Cerebellum (tissue), 4 donors: ENCODE measurements at places on chromosomes 16 and 17.

DNA sequence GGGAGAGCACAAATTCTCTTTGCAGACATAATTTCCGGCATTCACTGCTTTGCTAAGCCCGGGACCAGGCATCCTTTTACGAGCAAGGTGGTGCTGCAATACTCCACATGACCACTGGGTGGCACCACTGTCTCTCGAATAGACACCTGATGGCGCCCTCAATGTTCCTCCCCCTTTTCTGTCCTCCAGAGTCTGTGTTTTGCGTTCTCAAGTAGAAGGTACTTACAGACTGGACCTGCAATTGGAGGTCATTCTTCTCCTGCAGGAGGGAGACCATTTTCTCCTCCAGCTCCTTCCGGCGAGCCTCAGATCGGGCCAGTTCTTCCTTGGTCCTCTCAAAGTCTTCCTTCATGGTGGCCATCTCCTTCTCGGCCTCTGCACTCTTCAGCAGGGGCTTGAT is 45.2 kb downstream of the MYH13 start:
- peak; percentile 6 for DNase-seq

GRCh38 chr16:68313116-68313515 is 2.3 kb downstream of the PRMT7 start:
- DNase-seq: no peak

DNA sequence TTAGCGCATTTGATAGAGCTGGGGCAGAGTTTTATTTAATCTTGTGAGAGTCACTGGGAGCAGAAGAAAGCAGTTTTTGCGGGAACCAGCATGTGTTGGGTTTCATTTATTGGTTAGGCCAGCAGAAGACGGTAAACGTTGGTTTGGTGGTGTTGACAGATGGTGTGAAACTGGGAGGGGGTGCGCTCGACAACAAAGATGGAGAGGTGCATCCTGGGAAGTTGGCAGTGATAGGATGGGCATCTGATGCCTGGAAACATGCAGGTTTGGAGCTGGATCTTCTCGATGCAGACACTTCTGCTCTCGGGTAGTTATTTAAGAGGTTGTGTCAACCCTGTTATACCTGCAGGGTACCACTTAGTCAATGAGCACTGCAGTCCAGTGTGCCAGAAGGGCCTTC is 24.9 kb upstream of the CLEC18A start:
- peak; percentile 78 for DNase-seq

- DNase-seq: no peak
Observed at GRCh38 chr16:78365366-78365765, 265.9 kb downstream of the WWOX start.

DNA sequence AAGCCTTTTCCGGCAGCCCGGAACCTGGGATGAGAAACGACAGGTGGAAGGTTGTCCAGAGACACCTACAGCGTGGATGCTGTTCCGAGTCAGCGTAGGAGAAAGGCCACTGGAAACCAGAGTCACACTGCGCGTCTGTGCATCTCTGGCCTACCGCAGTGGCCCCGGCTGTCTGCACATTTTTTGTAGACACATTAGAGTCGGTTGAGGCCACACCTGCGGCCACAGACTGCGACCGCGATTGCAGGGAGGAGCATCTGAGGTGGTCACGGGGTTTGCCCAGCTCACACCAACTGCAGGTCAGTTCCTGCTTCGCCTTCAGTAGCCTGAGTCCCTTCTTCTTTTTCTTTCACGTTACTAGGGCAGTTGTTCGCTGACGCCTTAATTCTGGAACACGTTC is 52.4 kb downstream of the WDR45B start:
- DNase-seq: no peak

DNA sequence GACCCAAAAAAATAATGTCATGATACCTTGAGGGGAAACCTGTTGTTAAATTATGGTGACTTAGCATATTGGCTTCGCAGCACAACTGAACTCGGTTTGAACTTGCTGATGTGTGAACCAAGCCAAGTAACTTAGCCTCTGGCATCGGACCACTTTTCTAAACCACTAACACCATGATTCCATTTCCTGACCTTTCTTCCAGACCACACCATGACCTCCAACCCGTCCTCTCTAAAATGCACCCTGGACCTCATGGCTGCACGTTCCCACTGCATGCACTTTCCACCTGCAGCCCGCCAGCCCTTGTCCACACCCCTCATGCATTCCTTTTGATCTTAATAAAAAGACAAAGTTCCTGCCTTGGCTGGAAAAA is 29.3 kb downstream of the DYNLRB2 start:
- DNase-seq: no peak

GRCh38 chr16:11098601-11099390 is 154.4 kb downstream of the CLEC16A start:
- peak; percentile 38 for DNase-seq

GRCh38 chr16:84013787-84014569 is 28.6 kb downstream of the SLC38A8 start:
- no peak for DNase-seq

DNA sequence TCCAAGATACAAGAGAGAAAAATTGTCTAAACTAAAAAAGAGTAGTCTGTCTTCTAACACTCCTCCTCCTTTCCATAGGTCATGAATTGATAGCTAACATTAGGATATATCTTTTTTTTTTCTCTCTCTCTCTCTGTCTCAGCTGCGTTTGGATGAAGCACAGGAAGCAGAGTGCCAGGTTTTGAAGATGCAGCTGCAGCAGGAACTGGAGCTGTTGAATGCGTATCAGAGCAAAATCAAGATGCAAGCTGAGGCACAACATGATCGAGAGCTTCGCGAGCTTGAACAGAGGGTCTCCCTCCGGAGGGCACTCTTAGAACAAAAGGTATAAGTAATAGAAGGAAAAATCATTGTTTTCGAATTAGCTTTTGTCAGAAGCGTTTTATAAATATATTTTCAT is 32.9 kb downstream of the ABHD15 start:
- DNase-seq: no peak

DNA sequence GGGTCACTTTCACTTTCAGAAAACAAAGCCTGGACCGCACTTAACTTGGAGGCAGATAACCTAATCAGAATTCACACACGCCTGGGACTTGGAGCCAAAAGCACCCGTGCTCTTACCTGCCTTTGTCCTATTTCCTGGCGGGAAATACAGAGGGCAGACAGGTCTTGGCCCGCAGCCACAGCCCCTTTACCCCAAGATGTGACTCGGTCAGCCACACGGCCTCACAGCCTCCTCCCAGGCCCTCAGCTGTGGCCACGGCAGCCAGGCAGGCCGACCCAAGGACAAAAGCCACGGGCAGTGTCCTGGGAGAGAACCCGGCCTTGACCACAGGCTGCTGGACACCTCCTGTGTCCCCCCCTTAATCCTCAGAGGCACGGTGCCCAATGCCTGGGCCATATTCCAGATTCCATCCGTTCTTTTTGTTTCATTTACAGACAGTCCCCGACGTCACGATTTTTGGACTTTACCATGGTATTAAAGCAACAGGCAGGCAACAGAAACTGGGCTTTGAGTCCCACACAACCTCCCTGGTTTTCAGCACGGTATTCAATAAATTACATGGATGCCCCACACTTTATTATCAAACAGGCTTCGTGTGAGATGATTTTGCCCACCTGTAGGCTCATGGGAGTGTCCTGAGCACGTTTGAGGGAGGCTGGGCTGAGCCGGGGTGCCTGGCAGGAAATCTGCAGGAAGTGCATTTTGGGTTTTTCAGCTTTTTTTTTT is 30.1 kb upstream of the GAA start:
- DNase-seq: peak; percentile 58

GRCh38 chr17:51741458-51741857 is 417.1 kb downstream of the CA10 start:
- no peak for DNase-seq

DNA sequence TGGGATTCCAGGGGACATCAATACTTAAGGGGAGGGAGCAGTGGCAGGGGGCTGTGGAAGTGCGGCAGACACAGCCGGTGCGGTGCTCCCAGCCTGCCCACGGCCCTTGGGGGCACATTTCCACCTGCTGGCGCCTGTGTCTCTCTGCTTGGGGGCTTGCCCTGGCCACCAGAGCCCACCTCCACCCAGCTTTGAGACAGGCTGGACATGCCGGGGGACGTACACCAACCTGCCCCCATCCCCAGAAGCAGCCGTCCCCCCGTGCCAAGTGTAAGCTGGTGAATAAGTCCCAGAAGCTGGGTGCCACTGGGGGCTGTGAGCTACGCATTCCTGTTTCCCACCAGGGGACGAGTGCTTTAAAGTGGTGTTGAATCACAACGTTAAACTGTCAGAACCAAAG is 172.6 kb downstream of the GSG1L start:
- no peak for DNase-seq

DNA sequence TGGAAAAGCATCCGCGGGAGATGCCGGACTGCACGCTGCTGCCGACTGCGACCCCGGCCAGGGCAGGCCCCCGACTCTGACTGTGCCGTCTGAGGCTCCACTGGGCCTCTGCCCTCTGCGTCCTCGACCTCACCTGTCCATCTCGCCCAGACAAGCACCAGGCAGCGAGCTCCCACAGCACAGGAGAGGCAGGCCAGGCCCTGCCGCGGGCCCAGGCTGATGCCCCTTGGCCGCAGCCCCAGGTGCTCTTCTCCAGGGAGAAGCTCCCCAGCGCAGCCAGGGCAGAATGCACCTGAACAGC is 98.1 kb upstream of the DNAH17 start:
- no peak for DNase-seq
